ENCODE measurements at places on chromosomes 6 and 20.

GRCh38 chr6:77620278-77620882, 32.5 kb upstream of the MEI4 start:
- DNase-seq = no peak

- no peak for DNase-seq
Measured at GRCh38 chr6:93104195-93104817, 315.1 kb downstream of the EPHA7 start.

GRCh38 chr6:141158740-141159139, 974.0 kb upstream of the GJE1 start:
- no peak for DNase-seq

GRCh38 chr6:105626295-105627158, 223.6 kb upstream of the PREP start:
- DNase-seq = no peak

- no peak for DNase-seq
Measured at GRCh38 chr6:121504227-121504626, 68.8 kb downstream of the GJA1 start.

DNA sequence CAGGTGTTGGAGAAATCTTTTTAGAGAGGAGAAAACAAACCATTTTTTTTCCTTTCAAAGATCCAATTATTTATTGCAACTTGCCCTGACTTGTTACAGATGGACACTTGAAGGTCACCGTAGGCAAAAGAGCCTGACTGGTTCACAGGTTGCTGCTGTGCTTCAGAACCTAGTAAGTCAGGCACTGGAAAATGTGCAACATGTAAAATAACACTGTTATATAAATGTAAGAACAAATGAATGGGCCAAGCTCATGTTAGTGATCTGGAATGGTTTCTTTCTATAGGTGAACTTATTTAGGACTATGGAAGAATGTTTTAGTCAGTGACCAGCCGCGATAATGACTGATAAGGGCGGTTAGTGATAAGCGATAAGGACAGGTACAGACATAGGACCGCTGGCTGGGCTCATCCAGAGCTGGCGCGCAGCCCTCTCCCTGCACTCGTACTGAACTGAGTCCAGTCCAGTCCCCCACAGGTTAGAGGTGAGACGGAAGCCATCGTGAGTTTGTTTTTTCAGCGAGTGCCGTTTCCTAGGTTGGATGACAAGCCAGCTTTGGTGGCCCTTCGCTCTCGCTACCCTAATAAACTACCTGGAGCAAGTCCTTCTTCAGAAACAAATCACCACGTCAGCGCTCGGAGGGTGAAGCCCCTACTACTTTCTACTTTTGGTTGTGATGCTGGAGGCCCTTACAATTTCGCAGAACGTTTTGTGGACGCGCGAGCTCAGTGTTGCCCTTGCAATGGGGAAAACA, 94.4 kb upstream of the PRDM1 start:
- no peak for DNase-seq

DNA sequence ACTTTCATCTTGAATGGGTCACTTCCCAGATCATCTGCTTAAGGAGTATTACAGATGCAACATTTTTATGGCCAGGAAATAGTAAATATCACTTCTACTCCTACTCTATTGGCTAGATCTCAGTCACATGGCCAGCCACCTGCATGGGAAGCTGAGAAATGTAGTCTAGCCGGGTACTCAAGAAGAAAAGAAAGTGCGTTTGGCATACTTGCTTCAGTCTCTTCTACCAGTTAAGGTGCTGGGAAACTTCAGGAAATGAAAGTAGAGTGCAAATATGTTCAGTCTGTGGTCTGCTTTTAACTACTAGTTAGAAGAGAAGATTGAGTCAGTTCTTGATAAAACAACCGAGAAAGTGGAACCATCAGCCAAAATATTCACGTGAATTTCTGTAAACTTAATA, 129.2 kb downstream of the PDSS2 start:
- DNase-seq = no peak

DNA sequence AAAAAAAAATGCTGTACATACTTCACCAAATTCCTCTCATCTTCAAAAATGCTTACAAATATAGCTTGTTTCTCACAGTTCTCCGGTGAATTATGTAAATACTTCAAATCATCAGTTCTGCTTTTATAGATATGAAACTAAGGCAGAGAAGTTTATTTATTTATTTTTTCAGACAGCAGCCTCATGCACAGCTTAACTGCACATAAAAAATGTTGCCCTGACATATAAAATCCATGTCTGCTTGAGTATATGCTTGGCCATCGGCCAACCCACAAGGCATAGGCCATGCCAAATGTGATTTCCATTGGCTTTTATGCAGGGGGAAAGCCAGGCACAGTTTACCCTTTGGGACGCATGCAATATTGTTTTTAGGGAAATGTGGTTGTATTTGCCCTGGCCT, 57.3 kb upstream of the PHACTR2 start:
- DNase-seq = no peak

- DNase-seq = no peak
Measured at GRCh38 chr6:31049518-31049917, 39.2 kb downstream of the MUC22 start.

DNA sequence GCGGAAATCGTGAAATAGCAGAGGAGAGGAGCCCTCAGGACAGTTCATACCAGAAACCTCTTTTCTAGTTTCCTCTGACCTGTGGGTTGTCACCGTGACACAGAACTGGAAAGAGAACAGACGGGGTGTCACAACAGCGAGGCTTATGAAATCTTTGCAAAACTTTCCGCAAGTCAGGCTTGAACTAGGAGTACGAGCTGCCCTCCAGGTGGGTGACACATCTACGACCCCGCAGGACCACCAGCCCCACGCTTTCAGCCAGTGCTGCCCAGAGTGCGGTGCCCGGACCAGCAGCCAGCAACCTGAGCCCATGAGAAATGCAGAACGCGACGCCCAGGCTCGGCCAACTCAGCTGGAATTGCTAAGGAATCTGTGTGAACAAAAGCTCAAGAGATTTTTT, 30.8 kb downstream of the WRNIP1 start:
- DNase-seq = no peak

All from stimulated activated CD4-positive, alpha-beta T cell treated with anti-CD3 and anti-CD28 coated beads, Interleukin-15, amount 100 ng/mL, for 1 hour (primary cell).